ENCODE measurements at places on chromosomes 3 and 15.

DNA sequence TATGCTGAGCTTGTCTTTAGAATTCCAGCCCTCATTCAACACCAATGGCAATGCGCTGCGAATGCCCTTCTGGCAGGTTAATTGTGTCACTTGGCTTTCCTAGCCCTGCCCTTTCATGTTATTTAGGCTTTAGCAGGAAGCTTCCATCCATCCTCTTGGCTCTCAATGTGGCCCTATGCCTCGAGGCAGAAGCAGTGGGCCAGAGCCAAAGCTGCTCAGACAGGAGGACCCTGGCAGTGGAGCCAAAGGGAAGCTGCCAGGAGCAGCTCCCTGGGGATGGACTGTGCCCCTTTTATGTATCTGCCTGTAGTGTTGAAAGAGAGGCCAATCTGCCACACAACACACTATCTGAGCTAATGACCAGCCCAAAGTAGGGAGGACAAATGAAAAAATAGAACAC is 376.4 kb downstream of the CTNNB1 start:
- no peak for DNase-seq

DNA sequence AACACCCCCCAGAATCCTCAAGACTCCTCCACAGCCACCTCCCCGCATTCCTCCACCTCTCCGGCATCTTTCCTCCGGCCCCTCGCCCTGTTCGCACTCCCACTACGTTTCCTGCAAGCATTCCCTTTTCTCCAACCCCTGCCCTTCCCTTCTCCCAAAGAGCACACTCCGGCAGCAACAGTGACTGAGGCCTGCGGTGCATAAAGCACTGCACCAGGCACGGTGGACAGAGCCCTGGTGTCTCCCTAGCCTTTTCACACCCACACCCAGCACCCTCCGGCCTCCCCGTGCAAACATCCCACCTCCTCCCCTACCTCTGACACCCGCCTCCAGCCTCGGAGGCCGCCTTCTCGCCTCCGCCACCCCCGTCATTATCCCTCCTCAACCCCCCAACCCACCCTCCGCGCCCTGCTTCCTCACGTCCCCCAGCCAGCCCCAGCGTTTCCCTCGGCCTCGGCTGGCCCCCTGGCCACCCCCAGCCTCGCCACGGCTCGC is 577 bp downstream of the ZNF148 start:
- DNase-seq = no peak

- DNase-seq = no peak
Measured at GRCh38 chr3:129838086-129838485, 55.4 kb downstream of the TMCC1 start.

- DNase-seq = no peak
Measured at GRCh38 chr15:43514241-43515057, 3.0 kb upstream of the MAP1A start.

- DNase-seq = no peak
Measured at GRCh38 chr3:100602506-100603444, 6.6 kb upstream of the ADGRG7 start.

DNA sequence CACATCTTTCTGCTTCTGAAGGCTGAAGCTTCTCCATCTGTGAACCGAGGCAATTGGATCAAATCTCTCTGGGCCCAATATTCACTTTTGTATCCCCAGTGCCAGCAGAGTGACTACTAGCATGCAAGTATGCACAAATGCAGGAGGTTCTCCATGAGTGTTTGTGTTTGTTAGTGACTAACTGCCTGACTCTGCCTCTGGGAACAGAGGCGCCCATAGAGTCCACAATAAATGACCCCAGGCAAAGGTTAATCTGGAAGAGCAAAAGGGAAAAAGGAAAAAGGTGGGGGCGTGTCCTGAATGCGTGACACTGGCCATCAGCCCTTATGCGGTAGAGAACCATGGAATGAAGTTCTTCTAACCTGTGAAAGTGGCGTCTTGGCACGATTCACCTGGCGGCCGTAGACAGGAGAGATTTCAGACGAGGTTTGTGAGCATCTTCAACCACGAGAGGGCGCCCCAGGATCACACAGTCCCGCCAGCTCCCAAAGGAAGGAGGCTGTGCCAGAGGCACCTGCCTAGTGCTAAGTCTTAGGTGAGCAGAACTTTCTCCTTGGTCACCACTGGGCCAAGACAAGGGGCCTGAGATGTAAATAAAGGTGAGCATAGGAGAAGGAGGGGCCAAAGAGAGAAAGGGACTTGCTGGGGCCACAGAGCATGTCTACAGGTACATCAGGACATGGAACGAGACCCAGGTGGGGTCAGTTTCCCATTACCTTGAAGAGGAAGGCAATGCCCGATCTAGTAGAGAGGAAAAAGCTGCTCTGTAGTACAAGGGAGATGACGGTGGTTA is 44.2 kb downstream of the RBPMS2 start:
- peak; percentile 16 for DNase-seq

- no peak for DNase-seq
Measured at GRCh38 chr3:17431004-17431403, 311.4 kb downstream of the TBC1D5 start.

DNA sequence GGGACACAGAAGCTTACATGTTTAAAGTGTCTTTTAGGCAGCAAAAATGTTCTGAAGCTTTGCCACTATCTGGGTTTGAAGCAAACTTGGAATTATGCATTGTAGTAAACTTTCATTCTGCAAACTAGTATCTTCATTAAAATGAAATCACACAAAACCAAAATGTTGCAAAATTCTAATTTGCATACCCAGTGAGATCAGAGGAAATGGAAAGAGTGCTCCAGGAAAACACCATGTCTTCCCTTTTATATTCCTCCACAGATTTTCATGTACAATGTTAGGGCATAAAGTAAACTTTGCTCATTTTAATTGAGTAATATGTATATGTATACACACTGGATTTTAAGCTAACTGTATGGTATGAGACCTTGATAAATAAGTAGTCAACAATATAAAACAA is 23.9 kb downstream of the ANO10 start:
- DNase-seq = no peak

GRCh38 chr3:69426967-69427304 is 41.0 kb upstream of the FRMD4B start:
- DNase-seq = no peak

DNA sequence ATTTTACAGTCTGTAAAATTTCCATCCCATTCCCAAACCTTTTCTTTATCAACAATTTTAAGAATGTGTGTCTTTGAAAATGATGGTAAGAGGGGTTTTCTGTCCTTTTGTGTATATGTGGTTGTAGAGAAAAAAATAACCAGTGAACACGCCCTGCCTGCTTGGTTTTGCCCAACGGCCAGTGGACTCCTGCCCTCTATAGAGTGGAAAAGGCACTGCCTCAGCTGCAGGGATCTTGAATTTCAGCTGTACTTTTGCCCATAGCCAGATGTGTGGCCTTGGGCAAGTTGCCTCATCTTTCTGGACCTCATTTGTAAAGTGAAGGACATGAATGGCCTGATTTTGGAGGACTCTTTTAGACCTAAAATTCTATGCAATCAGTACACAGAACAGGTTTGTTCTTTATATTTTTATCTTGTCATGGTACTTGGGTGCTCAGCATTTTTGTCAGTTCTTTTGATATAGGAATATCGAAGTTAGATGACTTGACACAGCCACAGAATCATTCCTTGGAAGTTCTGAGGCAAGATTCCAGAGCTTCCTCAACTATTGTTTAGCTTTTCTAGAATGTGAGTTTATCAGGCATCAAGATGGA is 81.0 kb downstream of the CLDN11 start:
- DNase-seq = peak; percentile 62

- no peak for DNase-seq
Measured at GRCh38 chr3:49625071-49625470, 49.1 kb upstream of the APEH start.

GRCh38 chr3:150236316-150237082 is 171.6 kb upstream of the TSC22D2 start:
- DNase-seq = no peak

DNA sequence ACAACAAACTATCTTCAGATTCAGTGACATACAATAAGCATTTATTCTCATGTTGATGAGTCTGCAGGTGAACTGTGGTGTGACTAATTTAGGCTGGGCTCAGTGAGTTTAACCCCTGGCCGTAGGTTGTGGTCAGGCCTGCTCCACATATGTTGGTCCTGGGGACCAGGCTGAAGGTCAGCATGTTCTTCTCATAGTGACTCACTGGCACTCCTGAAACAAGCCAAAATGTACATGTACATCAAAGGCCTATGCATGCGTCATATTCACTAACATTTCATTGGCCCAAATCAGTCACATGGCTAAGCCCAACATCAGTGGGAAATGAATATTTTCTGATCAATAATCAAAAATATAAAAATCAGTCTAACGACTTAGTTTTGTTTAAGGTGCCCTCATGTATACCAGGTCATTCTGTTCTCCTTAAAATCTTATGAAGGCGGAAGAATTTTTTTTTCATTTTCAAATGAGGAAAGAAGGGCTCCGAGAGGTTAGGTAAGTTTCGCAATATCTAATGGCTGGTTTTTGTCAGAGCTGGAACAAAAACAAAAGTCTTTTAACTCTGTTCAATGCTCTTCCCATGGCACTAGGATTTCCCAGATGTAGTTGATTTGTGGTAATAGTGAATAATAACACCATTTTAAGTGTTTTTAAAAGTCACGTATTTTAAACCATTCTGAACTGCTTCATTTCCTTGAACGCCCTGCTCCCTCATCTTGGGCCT is 148.5 kb downstream of the MFSD1 start:
- DNase-seq = no peak

- no peak for DNase-seq
Measured at GRCh38 chr3:21426920-21427319, 324.1 kb downstream of the ZNF385D start.

- DNase-seq = no peak
Measured at GRCh38 chr3:138470687-138471086, 36.3 kb downstream of the ESYT3 start.

GRCh38 chr3:50258029-50258680 is 10.8 kb upstream of the SEMA3B start:
- no peak for DNase-seq

DNA sequence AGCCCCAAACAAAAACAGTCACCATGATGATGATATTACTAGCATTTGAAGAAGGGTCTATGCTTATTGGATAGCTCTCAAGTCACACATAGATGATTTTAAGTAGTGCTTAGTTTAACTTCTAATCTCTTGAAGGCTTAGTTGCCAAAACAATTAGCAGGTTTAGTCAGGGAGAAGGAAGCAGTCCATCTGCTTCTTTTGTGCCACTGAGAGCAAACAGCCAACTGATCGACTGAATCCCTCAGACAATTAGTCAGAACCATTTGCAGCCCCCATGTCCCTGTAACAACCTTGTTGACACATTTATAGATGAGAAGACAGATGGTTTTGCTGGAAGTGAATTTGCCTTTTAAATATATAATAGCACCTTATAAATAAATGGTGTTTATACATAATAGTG is 585.1 kb upstream of the SUCLG2 start:
- no peak for DNase-seq

DNA sequence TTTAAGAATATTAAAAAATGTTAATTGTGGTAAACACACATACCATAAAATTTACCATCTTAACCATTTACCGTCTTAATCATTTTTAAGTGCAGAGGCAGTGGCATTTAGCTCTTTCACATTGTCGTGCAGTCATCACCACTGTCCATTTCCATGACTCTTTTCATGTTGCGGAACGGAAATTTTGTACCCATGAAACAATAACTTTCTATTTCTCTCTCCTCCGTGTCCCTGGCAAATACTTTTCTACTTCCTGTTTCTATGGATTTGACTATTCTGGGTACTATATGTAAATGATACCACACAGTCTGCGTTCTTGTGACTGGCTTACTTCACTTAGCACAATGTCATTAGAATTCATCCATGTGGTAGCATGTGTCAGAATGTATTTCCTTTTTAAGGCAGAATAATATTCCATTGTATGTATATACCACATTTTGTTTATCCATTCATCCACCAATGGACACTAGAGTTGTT is 27.9 kb downstream of the AKAP13 start:
- DNase-seq = no peak

DNA sequence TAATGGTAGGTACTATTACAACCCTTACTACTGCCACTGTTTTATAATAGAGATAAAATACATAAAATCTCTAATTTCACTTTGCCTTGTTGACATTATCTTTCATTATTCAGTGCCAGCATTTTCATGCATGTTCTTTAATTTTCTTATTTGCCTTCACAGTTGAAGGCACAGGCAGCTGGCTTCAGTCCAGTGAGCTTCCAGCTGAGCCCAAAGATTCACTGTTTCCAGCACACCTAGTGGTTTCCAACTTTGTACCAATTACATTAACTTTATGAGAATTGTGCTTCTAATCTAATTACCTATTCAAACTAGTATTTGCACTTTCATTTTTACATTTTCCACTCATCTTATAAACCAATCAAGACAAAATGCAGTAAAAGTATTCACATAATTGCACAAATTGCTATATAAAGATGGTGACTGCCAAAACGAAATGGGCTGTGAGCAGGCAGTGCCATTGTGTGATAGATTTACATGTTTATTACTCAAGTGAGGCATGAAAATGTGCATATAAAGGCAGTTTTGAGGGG is 228.3 kb downstream of the MFSD1 start:
- no peak for DNase-seq

DNA sequence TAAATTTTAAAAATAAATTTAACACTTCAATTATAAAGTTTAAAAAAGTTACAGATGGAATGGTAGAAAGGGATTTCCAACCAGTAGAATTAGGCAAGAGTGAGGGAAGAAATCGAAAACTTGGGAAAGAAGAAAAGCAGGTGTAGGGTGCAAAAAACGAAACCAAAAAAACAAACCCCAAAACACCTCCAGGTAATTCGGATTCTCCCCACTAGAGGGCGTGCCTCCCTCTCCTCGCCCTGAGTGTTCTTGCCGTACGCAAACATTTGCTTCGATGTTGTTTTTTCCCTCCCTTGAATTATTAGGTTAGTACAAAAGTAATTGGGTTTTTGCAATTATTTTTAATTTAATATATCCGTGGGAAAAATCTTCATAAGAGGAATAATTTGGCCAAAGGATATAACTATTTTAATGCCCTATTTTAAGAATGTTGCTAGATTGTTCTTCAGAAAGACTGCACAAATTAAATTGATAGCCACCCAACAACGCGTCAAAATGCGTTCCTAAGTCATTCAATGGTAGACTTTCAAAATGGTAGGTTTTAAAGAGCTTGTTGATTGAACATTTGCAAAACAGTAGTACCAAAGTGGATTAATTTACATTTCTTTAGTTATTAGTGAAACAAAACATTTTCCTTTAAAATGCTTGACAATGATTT is 63.7 kb downstream of the SLC30A4 start:
- no peak for DNase-seq

GRCh38 chr3:187713504-187713903 is 11.1 kb upstream of the RTP2 start:
- DNase-seq = no peak

- no peak for DNase-seq
Measured at GRCh38 chr3:64552966-64553365, 134.8 kb downstream of the ADAMTS9 start.
